Omental fat pad (tissue), 4 donors: ENCODE measurements at places on chromosomes 11 and 22. TPM values are rescaled to one million over a fixed set of nuclear protein-coding genes. Genes with fewer than 3 reads are reported as not detected.

GRCh38 chr11:72220696-72221363 lies 3.7 kb upstream of the INPPL1 start:
- DNase-seq, result no peak

GRCh38 chr22:27329966-27330645 lies 471.4 kb downstream of the MN1 start:
- DNase-seq, result no peak

GRCh38 chr22:27179161-27179560 lies 521.8 kb downstream of the MIAT start:
- DNase-seq, result no peak

WT1 gene
- total RNA-seq, result 78.0 TPM

VWCE gene
- total RNA-seq, result 6.9 TPM

CATSPER1 gene
- total RNA-seq, result not detected

- no peak for DNase-seq
Measured at GRCh38 chr22:24178502-24179440, 2.5 kb upstream of the SUSD2 start.

- no peak for DNase-seq
Measured at GRCh38 chr22:27682437-27682836, 119.1 kb downstream of the MN1 start.

SLC22A24 gene
- not detected for total RNA-seq

POTEH gene
- total RNA-seq, result not detected

- no peak for DNase-seq
Measured at GRCh38 chr11:12853652-12854296, 155.3 kb upstream of the RASSF10 start.

DNA sequence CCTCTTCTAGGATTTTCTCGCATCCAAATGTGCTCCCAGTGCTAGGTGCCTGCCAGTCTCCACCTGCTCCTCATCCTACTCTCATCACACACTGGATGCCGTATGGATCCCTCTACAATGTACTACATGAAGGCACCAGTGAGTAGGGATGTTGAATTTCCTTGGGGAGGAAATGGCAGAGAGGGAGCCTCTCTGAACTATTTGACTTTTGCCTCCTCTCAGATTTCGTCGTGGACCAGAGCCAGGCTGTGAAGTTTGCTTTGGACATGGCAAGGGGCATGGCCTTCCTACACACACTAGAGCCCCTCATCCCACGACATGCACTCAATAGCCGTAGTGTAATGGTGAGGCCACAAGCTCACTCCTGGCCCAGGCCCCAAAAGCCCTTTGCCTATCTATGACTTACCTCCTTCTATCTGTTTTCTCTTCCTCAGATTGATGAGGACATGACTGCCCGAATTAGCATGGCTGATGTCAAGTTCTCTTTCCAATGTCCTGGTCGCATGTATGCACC lies 2.5 kb downstream of the TAF10 start:
- no peak for DNase-seq
